Activated CD4-positive, alpha-beta T cell treated with anti-CD3 and anti-CD28 coated beads, Interleukin-2, amount 10 ng/mL, durations not matched to agents 7 days and 5 days (primary cell): ENCODE measurements at places on chromosomes 2 and 18.

DNA sequence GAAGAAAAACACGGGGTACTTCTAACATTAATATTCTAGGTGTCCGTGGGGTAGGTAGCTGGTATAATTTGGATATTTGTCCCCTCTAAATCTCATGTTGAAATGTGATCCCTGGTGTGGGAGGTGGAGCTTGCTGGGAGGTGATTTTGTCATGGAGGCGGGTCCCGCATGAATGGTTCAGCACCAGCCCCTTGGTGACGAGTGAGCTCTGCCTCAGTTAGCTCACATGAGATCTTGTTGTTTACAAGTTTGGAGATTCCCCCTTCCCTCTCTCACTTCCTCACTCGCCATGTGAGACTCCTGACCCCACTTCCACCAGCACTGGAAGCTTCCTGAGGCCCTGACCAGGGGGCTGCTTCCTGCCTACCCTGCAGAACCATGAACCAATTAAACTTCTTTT lies 35.4 kb upstream of the DNER start:
- DNase-seq: no peak

DNA sequence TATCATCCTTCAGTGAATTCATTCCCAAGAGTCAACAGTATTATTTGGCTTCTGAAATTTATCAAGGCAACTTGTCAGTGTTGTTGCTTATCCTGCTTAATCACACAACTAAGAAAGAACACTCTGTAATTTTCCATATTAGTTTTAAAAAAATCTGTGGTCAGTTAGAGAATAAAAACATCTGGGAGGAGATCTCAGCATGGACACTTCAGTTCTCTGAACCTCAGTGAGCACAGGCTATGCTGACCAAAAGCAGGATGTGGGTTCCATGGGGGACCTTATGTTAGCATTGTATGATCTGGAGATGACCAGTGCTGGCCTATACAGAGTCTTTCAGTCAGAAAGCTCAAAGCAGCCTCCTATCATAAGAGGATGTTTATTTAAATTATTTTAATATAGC lies 79.1 kb upstream of the KLHL14 start:
- DNase-seq: no peak

DNA sequence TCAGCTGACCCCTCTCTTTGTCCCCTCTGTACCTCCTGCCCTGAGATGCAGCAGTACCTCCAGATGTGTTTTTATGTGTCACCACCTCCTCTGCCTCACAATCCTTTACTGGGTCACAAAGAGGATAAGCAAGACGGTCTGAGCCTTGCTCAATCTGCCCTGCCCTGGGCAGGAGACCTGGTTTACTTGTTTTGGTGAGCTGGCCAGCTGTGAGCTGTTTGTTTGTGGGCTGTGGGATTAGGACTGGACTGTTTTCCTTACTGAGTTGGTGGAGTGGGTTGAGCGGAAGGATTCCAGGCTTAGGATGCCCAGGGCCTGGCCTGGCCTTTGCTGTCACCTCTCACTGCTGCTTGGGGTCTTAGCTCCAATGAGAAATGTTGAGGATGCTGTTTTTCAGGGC lies 299.5 kb downstream of the SRBD1 start:
- DNase-seq: no peak

DNA sequence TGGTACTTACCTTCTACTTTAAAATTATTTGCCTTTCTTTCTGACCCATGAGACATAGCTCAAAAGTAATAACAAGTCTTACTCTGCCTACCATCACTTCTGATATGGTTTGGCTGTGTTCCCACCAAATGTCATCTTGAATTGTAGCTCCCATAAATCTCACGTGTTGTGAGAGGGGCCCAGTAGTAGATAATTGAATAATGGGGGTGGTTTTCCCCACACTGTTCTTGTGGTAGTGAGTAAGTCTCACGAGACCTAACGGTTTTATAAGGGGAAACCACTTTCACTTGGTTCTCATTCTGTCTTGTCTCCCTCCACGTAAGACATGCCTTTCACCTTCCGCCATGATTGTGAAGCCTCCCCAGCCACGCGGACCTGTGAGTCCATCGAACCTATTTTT lies 47.5 kb downstream of the GALNT3 start:
- DNase-seq: no peak

DNA sequence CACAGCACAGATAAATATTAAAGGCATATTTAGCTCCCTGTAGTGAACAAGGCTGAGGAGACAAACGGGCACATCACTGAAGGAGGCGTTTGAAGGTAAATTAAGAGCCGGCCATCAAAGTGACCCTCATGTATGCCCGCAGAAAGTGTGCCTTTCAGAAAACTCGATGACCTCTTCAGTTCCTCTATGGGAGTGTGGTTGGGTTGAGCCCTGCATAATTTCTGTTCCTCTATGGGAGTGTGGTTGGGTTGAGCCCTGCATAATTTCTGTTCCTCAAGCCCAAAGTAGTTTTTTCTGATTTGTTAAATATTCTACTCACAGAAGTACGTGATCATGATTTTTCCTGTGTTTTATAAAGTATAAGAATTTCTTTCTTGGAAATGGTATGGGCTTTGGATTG lies 568.5 kb downstream of the TSN start:
- no peak for DNase-seq
